ENCODE measurements at places on chromosomes 3 and 15. TPM values are rescaled to one million over a fixed set of nuclear protein-coding genes. Genes with fewer than 3 reads are reported as not detected.
A peak's percentile ranks its signal among the peaks of the same experiment; 100 is the strongest.

Gene SMCO1
- polyA plus RNA-seq = 4.1 TPM

DNA sequence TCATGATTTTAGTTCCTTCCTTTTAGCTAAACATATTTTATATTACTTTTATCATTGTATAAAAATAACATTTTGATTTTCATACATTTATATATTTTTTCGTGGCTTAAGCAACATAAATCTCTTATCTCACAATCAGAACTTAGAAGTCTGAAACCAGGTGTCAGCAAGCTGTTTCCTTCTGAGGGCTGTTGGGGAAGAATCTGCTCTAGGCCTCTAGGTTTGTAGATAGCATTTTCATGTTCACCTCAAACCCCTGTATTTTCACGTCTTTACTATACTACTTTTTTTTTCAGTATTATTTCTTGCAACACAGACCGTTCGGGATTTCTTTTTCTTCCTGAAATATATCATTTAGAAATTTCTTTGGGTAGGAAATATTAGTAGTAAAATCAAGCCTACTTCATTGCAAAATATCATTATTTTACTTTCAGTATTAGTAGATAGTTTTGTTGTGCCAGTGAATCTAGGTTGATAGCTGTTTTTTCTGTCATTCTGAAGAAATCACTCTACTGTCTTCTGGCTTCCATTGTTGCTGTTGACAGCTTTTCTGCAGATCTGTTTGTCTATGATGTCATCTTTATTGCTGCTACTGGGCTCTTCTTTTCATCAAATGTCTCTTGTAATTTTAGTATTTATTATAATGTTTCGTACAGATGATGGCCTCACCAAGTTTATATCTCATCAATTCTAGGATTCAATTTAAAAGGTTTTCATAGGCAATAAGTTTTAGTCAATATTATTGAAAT is 756.3 kb downstream of the VGLL3 start:
- no peak overlapping the region for H3K4me3 ChIP-seq
- H3K36me3 ChIP-seq = no peaks in the 10 kb centered on the region
- no peak overlapping the region for H3K27ac ChIP-seq
- no peaks in the 10 kb centered on the region for H3K4me1 ChIP-seq
- no peaks in the 10 kb centered on the region for H3K27me3 ChIP-seq
- no peak for DNase-seq

Gene MON1A
- 28.3 TPM for polyA plus RNA-seq

DNA sequence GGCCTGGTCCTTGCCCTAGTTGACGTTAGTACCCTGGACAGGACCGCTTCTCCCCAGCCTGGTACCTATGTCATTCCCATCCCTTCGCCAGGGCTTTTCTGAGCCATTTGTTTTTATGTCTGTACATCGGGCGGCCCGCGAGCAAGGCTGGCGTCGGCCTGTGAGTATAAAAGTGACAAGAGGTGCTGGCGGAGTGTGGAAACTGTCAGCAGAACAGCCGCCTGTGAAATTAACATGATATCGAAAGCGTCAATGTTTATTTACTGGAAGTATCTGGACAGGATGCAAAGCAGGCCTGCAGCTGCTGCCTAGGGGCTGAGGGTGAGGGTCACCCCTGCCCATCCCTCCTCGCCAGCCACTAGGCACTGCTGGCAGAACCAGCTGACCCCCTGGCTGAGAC is 33.4 kb downstream of the LINGO1 start:
- H3K4me1 ChIP-seq = no peaks in the 10 kb centered on the region
- H3K4me3 ChIP-seq = no peak overlapping the region
- H3K27ac ChIP-seq = no peak overlapping the region

Gene SNX1
- 59.6 TPM for polyA plus RNA-seq

Gene GOLGA8J
- polyA plus RNA-seq = not detected

DNA sequence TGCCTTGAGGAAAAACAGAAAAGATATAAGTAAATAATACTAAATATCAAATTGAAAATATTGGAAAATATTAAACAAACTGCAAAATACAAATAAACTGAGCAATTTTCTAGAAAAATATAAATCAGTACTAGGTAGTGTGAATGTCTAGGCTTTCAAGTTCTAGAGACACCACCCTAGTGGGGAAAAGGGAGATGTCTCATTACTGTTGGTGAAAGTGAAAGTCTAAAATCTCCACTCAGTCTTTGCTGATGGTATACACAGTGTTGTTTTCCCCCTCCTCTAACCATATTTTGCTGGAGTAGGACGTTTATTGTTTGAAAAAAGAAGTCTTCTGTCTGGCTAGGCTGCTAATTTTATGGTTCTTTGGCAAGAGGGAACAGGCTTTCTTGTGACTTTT is 1368.9 kb downstream of the OTOL1 start:
- no peaks in the 10 kb centered on the region for H3K27me3 ChIP-seq
- H3K27ac ChIP-seq = no peak overlapping the region
- no peak overlapping the region for H3K4me3 ChIP-seq
- no peak for DNase-seq
- H3K4me1 ChIP-seq = no peaks in the 10 kb centered on the region

Gene A4GNT
- polyA plus RNA-seq = not detected

- H3K4me3 ChIP-seq = no peak overlapping the region
- no peaks in the 10 kb centered on the region for H3K27me3 ChIP-seq
- no peak for DNase-seq
- no peaks in the 10 kb centered on the region for H3K4me1 ChIP-seq
These were observed 190.9 kb upstream of the CFAP20DC start for GRCh38 chr3:59240666-59241255.

DNA sequence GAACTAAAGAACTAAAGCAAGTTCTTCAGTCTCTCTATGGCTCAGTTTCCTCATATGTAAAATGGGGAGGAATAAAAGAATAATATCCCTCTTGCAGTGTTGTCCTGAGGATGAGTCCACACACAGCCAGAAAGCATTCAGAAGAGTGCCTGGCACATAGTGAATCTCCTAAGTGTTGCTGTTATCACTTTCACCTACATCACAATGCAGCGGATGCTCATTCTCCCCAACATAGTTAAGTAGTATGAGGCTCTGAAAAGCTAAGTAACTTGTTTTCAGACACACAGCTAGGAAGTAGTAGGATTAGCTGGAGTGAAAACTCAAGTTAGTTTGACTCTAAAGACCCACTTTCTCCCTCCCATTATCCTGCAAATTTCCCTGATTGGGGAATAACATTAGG is 9.1 kb upstream of the USP3 start:
- no peak overlapping the region for H3K27ac ChIP-seq
- no peaks in the 10 kb centered on the region for H3K27me3 ChIP-seq
- H3K36me3 ChIP-seq = no peaks in the 10 kb centered on the region
- no peak overlapping the region for H3K4me3 ChIP-seq

- no peak overlapping the region for H3K4me3 ChIP-seq
- H3K36me3 ChIP-seq = no peaks in the 10 kb centered on the region
- H3K27me3 ChIP-seq = no peaks in the 10 kb centered on the region
- no peak for DNase-seq
- H3K4me1 ChIP-seq = no peaks in the 10 kb centered on the region
- no peak overlapping the region for H3K27ac ChIP-seq
These were observed 440.3 kb upstream of the ONECUT1 start for GRCh38 chr15:53230473-53230872.

- H3K27ac ChIP-seq = peak overlapping the region; percentile 53
- peak; percentile 78 for DNase-seq
- H3K4me1 ChIP-seq = peaks cover 13% of the 10 kb centered on the region
- H3K27me3 ChIP-seq = no peaks in the 10 kb centered on the region
- no peak overlapping the region for H3K4me3 ChIP-seq
These were observed 267.7 kb downstream of the XXYLT1 start for GRCh38 chr3:195003006-195003892.

GRCh38 chr3:129503471-129504291 is 24.8 kb upstream of the RHO start:
- no peaks in the 10 kb centered on the region for H3K36me3 ChIP-seq
- no peak overlapping the region for H3K4me3 ChIP-seq
- peak overlapping the region; percentile 33 for H3K27ac ChIP-seq
- H3K27me3 ChIP-seq = no peaks in the 10 kb centered on the region

DNA sequence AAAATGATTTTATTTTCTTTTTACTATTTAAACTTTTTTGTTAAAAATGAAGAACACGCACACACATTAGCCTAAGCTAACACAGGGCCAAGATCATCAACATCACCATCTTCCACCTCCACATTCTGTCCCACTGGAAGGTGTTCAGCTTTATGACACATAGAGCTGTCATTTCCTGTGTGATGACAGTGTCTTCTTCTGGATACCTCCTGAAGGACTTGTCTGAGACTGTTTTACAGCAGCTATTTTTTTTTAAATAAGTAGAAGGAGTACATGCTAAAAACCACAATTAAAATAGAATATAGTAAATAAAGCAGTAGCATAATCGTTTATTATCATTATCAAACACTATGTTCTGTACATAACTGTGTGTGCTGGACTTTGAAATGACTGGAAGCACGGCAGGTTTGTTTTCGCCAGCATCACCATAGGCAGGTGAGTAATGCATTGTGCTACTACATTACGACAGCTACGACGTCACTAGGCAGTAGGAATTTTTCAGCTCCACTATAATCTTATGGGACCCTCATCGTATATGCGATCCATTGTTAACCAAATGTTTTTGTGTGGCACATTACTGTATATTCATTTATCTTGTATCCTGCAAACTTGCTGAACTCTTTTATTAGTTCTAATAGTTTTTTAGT is 72.8 kb downstream of the KLF15 start:
- H3K4me1 ChIP-seq = peaks cover 13% of the 10 kb centered on the region
- no peak overlapping the region for H3K4me3 ChIP-seq
- no peaks in the 10 kb centered on the region for H3K36me3 ChIP-seq
- no peaks in the 10 kb centered on the region for H3K27me3 ChIP-seq
- H3K27ac ChIP-seq = no peak overlapping the region
- DNase-seq = no peak

- H3K27ac ChIP-seq = no peak overlapping the region
- no peak overlapping the region for H3K4me3 ChIP-seq
- no peak for DNase-seq
These were observed 105.7 kb downstream of the LRTM1 start for GRCh38 chr3:54822206-54822605.

DNA sequence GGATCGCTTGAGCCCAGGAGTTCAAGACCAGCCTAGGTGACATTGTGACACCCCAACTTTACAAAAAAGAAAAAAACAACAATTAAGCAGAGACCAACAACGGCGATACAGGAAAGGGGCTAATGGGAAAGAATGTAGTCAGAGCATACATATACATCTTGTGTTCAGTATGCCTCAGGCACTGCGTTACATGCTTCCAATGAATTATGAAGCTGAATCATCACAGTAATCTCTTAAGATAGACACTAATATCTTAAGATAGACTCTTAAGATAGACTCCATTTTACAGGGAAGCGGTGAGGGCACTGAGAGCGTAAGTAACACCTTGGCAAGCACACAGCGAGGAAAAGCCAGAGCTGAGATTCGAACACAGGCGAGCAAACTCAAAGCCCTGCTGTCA is 6.1 kb upstream of the LDHAL6B start:
- no peaks in the 10 kb centered on the region for H3K4me1 ChIP-seq
- peaks cover 79% of the 10 kb centered on the region for H3K36me3 ChIP-seq
- DNase-seq = no peak
- no peaks in the 10 kb centered on the region for H3K27me3 ChIP-seq

Gene FOXB1
- polyA plus RNA-seq = not detected

DNA sequence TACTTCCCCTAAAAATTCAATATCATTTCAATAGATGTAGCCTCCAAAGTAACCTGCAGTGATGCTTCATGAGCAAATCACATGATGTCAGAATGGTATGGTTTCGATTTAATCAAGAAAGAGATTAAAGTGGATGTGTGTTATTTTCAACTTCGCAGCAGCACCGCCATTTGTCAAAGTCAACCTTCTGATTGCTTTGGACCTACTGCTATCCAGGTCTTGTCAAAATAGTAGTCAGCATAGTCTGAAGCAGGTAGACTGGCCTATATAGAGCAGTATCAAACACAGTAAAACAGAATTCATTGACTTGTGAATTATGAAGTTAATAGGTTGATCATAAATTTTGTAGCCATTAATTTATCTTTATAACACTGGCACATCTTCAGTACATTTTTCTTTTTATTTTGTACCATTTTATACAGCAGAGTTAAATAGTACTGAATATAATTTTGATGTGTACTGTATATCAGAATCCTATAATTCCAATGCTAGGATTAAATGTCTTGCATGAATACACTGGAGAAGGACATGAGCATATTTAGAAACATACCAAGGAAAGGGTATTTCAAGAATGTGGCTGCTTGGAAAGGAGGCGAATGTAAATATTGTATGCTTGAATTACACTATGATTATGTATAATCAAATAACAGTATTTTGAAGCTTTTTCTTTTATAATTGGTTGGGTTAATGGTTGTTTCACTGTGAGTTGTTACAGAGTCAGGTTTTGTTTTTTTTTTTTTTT is 79.6 kb downstream of the CDIN1 start:
- peaks cover 10% of the 10 kb centered on the region for H3K4me1 ChIP-seq
- no peaks in the 10 kb centered on the region for H3K36me3 ChIP-seq
- H3K27me3 ChIP-seq = no peaks in the 10 kb centered on the region
- no peak for DNase-seq
- H3K4me3 ChIP-seq = no peak overlapping the region

GRCh38 chr3:193231201-193231600 is 9.8 kb upstream of the PLAAT1 start:
- no peak overlapping the region for H3K4me3 ChIP-seq
- H3K27me3 ChIP-seq = no peaks in the 10 kb centered on the region
- DNase-seq = no peak
- no peaks in the 10 kb centered on the region for H3K4me1 ChIP-seq
- H3K36me3 ChIP-seq = no peaks in the 10 kb centered on the region

Gene GABPB1
- 5.4 TPM for polyA plus RNA-seq

GRCh38 chr15:66142285-66142684 is 111.3 kb downstream of the MEGF11 start:
- no peaks in the 10 kb centered on the region for H3K4me1 ChIP-seq
- no peaks in the 10 kb centered on the region for H3K36me3 ChIP-seq
- no peak for DNase-seq
- H3K4me3 ChIP-seq = no peak overlapping the region
- peaks cover 8% of the 10 kb centered on the region for H3K27me3 ChIP-seq
- no peak overlapping the region for H3K27ac ChIP-seq

- H3K27ac ChIP-seq = no peak overlapping the region
- no peak overlapping the region for H3K4me3 ChIP-seq
- H3K27me3 ChIP-seq = no peaks in the 10 kb centered on the region
These were observed 48.0 kb downstream of the TYRO3 start for GRCh38 chr15:41606997-41607396.
